Stimulated activated CD8-positive, alpha-beta memory T cell treated with anti-CD3 and anti-CD28 coated beads, Interleukin-7, amount 100 ng/mL, for 1 hour (primary cell): ENCODE measurements at places on chromosomes 16 and 17.
A peak's percentile ranks its signal among the peaks of the same experiment; 100 is the strongest.

DNA sequence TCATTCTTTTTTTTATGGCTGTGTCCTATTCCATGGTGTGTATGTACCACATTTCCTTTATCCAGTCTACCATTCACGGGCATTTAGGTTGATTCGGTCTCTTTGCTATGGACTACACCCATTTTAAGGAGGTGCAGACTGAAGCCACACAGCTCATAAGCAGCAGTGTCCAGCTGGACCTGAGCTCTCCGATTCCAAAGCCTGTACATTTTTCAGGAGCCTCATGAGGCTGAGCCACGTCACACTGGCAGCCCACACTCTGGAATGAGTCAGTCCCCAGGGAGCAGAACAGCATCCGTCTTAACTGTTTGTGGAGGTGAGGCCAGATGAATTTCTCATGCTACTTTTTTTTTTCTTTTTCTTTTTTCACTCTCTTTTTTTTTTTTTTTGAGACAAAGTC, 116.1 kb downstream of the C16orf95 start:
- DNase-seq, result no peak

GRCh38 chr17:62882284-62882683, 74.2 kb upstream of the MARCHF10 start:
- DNase-seq, result no peak

DNA sequence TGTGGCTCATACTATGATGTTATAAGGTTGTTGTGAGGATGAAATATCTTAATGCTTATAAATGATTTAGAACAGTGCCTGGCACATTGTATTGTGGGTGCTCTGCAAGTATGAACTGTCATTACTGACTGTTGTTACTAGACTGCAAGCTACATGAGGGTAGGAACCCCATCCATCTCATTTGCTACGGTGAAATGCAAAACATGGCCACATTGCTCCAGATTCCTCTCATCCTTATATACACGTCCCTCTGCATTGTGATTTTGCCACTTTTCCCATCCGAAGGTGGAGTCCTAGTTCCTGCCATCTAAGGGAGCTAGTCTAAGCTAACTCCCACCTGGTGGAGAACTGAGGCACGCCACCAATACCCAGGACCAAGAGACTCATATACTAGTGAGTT, 29.8 kb downstream of the HSBP1 start:
- DNase-seq, result no peak

DNA sequence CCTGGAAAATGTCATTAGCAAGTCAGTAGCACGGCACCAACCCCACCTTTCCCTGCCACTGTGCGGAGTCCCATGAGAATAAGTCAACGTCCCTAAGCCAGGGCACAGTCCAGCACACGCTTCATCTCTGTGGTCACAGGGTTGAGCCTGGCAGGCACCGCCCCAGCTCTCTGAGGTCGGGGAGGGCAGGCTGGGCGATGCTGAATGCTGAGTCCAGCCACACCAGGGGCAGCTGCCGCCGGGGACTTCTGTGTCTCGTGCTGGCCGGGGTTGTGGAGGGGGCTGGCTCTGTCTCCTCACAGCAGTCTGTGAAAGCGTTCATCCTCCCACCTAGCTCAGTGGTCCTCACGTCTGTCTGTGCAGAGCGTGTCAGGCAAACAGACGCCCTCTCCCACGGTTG, 53.2 kb downstream of the BANP start:
- no peak for DNase-seq

DNA sequence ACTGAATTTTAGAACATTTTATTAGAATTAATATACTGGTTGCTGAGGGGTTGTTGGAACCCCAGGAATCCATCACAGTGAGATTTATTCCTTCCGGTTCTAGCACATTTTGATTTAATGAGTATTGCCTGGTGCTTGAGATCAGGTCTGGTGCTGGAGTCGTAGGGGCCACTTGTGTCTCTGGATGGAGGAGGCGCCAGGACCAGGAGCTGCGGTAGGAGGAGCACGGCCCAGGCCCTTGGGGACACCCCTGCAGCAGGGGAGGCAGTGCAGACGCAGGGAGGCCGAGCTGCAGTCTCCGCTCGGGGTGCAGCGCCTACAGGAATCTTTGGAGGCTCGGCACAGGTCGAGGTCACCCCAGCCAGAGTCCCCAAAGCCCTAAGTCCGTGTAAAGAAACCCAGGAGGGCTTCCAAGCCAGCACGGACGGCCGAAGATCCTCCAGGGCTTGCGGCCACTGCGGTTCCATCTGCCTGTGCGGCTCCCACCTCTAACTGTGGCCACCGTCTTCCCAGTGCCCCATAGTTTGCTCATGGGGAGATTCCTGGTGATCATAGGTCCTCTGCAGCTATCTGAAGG, 66.2 kb upstream of the CREBBP start:
- no peak for DNase-seq

GRCh38 chr16:73385696-73386095, 337.8 kb upstream of the ZFHX3 start:
- DNase-seq, result no peak

DNA sequence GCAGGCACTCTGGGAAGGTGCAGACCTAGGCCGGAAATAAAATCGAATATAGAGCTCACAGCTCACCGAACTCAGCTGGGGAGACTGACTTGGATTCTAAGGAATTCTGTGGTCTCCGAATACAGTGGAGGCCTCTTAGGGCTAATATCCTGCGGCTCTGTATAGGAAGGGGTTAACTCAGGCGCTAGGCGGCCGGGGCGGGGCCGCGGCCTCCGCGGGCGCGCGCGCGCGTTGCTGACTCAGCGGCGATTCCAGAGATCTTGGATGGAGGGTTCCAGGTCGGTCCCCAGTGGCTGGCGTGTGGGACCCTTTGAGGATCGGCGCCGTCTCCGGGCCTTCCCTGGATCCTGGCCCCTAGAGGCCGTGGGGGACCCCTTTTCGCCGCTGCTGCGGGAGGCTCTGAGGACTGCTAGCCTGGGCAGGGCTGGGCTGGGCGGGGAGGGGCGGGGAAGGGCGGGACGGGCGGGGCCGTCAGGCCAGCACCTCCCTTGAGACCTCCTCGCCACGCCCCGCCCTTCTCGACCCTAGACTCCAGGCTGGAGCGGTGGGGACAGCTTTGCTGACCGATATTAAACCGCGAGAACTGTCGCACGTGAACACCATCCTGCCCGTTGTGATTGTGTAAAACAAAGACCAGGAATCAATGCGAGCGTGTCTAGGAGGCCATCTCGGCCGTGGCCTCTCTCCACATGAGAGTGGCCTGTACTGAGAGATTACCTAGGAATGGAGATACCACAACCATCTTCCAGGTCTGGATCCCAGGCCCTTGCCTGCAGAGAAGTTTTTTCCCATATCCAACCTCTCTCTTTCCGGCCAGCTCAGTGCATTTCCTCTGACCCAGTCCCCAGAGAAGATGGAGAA, 1.4 kb upstream of the PLEKHH3 start:
- peak; percentile 32 for DNase-seq

DNA sequence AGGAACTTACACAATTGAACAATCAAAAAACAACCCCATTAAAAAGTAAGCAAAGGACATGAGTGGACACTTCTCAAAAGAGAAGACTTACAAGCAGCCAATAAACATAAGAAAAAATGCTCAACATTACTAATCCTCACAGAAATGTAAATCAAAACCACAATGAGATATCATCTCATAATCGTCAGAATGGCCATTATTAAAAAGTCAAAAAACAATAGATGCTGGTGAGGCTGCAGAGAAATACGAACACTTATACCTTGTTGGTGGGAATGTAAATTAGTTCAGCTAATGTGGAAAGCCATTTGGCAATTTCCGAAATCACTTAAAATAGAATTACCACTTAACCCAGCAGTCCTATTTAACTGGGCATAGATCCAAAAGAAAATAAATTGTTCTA, 301.9 kb upstream of the KCNJ16 start:
- no peak for DNase-seq

- DNase-seq, result no peak
These were observed 15.7 kb downstream of the UBALD1 start for GRCh38 chr16:4599037-4599436.

GRCh38 chr17:46212634-46213435, 19.6 kb upstream of the KANSL1 start:
- DNase-seq, result no peak

GRCh38 chr17:61984821-61985220, 57.0 kb upstream of the INTS2 start:
- no peak for DNase-seq

DNA sequence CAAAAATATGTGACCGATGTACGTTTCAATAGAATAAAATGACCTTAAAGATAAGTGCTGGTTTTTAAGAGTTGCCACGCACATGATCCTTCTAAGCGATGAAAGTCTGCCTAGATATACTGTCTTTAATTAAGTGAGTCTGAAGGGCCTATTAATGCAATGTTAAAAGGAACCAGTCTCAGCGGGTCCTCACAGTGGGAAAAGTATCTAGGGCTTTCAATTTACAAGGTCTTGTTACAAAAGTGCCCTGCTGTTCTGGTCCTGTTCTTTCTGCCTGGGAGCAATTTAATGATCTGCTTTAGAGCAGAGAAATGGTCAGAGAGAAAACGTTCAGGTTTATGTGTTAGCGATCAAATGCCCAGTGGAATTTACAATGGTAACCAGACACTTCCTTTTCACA, 864.0 kb downstream of the KCNJ2 start:
- no peak for DNase-seq

DNA sequence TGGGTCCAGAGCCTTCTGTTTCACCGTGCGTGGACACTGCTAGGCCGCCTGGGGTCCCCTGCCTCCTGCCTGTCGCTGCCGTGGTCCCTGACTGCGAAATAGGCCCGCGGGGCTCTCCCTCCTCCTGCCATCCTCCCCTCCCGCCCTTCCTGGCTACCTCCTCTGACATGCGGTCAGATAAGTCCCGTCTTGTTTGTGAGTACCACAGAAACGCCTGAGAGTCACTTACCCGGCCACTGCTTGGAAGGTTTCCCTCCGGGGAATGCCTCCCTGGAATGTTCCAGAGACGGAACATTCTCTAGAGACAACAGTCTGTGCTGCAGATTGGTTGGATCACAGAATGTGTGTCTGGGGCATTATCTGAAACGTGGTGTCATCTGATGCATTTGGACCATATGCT, 22.7 kb downstream of the CIBAR2 start:
- DNase-seq, result no peak

GRCh38 chr17:40356990-40357881, 7.3 kb downstream of the GJD3 start:
- DNase-seq, result no peak

DNA sequence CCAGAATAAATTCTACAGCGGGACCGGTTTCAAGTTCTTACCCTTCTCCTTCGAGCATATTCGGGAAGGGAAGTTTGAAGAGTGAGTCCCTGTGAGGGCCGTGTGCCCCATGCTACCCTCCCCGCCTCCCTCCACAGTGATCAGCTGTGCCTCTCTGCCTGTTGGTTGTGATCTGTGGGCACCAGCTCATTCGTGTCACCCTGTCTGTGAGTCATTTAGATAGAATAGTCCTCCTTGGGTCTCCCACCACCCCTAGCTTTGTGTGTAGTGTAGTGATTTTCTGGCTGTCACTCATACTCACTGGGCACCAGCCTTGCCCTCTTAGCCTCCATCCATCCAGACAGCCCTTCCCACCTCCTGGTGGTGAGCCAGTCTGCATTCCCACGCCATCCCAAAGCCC, 15.0 kb upstream of the NAGLU start:
- no peak for DNase-seq

- DNase-seq, result no peak
These were observed 39.9 kb upstream of the SDK2 start for GRCh38 chr17:73684183-73684582.

DNA sequence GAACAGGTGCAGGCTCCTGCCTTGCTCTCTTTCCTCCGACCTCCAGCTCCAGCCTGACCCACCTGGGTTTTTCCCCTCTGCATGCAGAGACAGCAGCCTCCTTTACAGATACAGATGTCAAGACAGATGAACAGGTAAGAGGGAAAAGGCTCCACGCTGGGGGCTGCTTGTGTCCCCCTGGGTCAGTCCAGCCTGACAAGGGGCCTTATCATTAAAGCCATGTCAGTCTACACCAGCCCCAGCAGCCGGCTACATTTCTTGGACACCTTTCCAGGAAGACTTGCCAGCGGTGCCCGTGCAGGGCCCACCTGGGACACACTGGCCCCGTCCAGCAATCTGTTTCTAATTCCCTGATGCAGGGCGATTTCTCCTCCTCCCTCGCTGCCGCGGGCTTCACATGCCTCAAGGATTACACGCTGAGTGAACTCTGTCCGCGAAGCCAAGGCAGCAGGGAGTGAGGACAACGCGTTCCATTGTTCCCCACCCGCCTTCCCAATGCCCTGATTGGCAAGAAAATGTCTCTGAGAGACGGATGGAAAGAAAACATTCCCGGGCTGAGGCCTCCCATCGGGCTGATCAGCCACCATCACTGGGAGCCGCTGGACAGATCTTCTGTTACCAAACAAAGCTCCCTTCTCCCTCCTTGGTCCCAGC, 184.7 kb downstream of the C16orf95 start:
- no peak for DNase-seq

DNA sequence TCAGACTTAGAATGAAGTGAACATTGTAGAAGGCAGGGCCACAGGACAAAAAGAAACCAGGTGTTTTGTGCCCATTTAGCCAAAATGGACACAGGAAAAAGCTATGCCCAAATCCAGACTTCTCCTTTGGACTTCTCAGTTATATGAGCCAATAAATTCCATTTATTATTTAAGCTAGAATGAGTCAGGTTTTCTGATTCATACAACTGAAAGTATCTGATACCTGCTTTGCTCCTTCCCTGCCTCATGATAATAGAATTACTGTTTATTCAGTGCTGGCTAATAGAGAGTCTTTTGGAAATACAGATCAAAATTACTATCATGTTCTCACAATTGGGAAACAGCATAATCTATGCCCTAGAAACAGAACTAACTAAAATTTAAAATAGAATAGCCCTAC, 8.7 kb upstream of the CPD start:
- DNase-seq, result no peak

GRCh38 chr16:57627184-57627871, 1.1 kb upstream of the ADGRG1 start:
- no peak for DNase-seq

GRCh38 chr17:49595980-49596379, 20.3 kb downstream of the NXPH3 start:
- DNase-seq, result no peak

GRCh38 chr17:50576864-50577263, 16.3 kb downstream of the CACNA1G start:
- no peak for DNase-seq
